Left lung (tissue), 14 donors: ENCODE measurements at places on chromosomes 7 and 10. TPM values are rescaled to one million over a fixed set of nuclear protein-coding genes. Genes with fewer than 3 reads are reported as not detected.

- DNase-seq = peak; percentile 84
Observed at GRCh38 chr7:143279186-143280098, 5.3 kb upstream of the TMEM139 start.

GRCh38 chr10:132133449-132134240 lies 53.1 kb upstream of the DPYSL4 start:
- no peak for DNase-seq

- DNase-seq = no peak
Observed at GRCh38 chr7:158143196-158144120, 444.2 kb downstream of the PTPRN2 start.

GRCh38 chr10:4984971-4985594 lies 18.6 kb downstream of the AKR1C2 start:
- DNase-seq = no peak

MOGAT3 gene
- polyA plus RNA-seq = 0.08 TPM

PILRA gene
- polyA plus RNA-seq = 7.0 TPM
